ELF-1 (cell line): ENCODE measurements at places on chromosomes 2 and 18.
A peak's percentile ranks its signal among the peaks of the same experiment; 100 is the strongest.

GRCh38 chr2:43086451-43087221, 139.8 kb downstream of the ZFP36L2 start:
- DNase-seq = peak; percentile 85

GRCh38 chr2:185668710-185669109, 69.9 kb upstream of the FSIP2 start:
- no peak for DNase-seq

- DNase-seq = no peak
These were observed 176.6 kb downstream of the CNTNAP5 start for GRCh38 chr2:124201713-124202112.

GRCh38 chr2:127629637-127630036, 16.3 kb upstream of the GPR17 start:
- no peak for DNase-seq

- DNase-seq = no peak
These were observed 217.7 kb upstream of the SLC35G4 start for GRCh38 chr18:11391661-11392060.

DNA sequence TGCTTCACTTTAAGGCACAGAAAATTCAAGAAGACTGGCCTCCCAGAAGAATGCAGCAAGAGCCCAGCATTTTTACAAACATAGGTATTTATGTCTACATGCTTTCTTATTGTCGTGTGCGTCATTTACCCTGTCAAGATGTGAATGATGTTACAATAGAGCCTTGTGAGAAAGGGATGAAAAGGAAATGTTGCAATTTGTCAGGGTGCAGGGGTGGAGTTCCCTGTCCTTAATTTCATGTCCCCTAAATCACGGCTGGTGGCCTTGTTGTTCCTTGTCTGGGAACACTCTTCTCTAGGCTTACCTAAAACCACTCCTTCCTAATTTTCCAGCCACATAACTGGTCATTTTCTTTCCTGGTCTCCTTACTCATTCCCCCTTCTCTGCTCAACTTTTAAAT, 194.2 kb downstream of the TXNL1 start:
- no peak for DNase-seq
